ENCODE measurements at places on chromosomes 12 and 14. TPM values are rescaled to one million over a fixed set of nuclear protein-coding genes. Genes with fewer than 3 reads are reported as not detected.

The FZD10 gene
- 0.09 TPM for total RNA-seq

DNA sequence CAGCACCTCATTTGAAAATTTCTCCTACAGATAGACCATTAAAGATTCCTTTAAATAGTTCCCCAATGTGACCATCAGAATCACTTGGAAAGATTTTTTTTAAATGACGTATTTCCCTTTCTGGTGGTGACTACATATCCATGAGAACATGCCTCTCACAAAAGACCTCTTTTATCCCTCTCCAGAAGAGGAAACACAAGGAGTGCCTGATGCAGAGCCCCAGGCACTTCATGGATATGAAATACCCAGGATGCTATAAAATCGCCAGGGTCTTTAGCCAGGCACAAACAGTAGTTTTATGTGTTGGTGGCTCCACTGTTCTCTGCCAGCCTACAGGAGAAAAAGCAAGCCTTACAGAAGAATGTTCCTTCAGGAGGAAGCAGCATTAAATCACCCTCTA lies 97.1 kb downstream of the ETNK1 start:
- DNase-seq, result no peak

The CLEC1B gene
- not detected for total RNA-seq

DNA sequence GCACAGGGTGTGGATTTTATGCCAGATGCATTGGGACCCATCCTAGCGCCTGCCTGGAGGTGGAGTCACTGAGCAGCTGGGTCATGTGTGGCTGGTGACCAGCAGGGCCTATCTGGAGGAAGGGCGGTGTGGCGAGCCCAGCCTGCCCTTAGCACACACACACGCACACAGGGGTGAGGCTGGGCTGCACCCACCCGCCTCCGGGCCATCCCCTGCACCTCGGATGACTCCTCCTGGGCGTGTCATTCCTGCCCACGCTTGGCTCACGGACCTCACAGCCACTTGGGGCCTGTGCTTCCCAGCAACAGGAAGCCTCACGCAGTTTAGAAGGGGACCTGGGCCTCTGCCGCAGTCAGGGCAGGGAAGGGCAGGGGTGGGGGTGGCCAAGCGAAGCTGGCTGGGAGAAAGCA lies 36.2 kb upstream of the FZD10 start:
- peak; percentile 53 for DNase-seq

DNA sequence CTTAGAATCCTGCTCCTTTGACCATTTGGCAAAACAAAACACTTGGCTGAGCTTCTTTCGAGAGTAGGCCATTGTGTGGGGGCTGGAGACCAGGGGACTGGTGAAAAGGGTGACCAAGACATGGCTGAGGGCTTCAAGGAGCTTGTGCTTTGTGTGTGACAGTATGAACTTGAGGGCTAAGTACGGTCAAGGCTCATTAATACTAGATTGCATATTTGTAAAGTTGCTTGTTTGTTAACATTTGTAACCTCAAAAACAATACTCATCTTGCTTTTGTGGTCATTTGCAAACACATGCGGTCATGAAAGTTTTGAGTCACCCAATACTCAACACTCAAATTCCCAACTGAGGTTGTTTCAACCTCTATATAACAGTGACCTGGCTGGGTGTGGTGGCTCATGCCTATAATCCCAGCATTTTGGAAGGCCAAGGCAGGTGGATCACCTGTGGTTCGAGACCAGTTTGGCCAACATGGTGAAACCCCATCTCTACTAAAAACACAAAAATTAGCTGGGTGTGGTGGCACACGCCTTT lies 42.5 kb downstream of the ZFYVE26 start:
- no peak for DNase-seq

DNA sequence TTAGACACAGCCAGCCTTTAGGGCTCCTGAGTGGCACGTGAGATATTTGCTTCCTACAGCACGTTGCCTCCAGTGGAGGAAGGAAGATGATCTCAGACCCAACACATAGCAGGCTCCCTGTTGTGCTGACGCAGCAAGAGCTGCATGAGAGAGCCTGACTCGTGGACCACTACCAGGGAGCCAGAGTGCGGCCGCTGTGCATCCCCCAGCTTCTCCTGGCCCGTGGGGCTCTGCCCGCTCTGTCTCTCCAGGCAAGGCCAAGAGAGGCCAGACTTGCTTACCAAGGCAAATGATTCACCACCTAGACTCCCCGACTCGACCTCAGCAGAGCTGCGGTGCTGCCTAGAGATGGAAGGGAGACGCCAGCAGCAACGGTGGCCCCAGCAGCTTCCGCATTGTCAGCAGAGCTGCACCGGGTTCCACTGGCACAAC lies 37.5 kb downstream of the MAP3K9 start:
- DNase-seq, result no peak

The EGLN3 gene
- 208 TPM for total RNA-seq

GRCh38 chr12:106234449-106234848 lies 13.4 kb downstream of the CKAP4 start:
- DNase-seq, result no peak

GRCh38 chr14:50697659-50698290 lies 29.7 kb upstream of the SAV1 start:
- no peak for DNase-seq

DNA sequence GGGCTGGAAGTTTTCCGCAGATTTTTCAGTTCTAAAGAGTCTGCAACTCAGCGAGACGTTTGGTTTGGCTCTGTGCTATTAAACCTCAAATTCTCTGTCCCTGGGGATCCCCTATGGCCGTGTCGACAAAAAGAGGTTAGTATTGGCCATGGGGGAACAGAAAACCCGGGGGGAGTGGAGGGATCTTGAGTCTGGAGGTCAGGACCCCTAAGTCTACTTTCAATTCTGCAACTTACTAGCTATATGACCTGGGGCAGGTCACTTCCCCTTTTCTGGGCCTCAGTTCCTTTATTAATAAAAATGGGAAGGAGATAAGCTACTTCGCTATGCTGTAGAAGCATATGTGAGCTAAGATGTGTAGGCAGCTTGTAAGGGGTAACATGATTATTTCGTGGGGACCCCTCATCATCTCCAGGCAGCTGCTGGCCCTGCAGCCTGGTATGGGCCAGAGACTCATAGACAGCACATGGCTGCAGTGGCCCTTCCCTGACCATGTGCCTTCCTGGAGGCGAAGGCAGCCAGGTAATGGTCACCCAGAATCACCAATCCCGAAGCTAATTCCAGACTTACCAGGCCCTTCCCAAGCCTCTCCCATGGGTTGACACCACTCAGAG lies 8.6 kb downstream of the ASB2 start:
- no peak for DNase-seq

DNA sequence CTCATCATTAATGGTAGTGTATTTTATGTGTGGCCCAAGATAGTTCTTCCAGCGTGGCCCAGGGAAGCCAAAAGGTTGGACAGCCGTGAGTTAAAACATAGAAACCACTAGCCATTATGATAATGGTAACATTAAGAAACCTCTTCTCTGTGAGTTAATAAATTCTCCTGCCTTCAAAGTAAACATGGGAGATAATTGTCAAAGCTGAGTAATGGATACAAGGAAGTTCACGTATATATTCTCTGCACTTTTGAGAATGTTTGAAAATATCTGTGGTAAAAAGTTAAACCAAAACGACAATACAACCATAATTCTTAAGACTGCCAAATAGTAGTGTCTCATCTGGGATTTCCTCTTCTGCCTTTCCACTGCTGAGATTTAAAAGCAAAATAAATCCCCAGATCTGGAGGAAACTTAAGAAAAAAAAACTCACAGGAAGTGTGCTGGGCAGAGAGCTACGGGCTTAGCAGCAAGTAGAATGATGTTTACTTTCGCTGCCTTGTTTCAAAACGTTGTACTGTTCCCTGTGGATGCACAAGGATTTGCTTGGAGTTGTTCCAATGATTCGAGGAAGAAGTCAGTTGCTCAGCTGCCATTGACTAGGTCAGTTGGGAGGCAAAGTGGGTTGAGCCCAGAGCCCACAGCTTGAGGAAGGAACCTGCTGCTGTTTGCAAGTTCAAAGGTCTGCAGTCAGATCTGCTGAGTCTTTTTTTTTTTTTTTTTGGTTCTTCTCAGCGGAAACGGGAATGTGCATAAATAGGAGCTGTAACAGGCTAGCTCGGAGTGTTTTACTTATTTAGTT lies 1.7 kb downstream of the TPCN1 start:
- peak; percentile 72 for DNase-seq

- DNase-seq, result no peak
These were observed 242.5 kb downstream of the ADGRD1 start for GRCh38 chr12:131196220-131196619.

DNA sequence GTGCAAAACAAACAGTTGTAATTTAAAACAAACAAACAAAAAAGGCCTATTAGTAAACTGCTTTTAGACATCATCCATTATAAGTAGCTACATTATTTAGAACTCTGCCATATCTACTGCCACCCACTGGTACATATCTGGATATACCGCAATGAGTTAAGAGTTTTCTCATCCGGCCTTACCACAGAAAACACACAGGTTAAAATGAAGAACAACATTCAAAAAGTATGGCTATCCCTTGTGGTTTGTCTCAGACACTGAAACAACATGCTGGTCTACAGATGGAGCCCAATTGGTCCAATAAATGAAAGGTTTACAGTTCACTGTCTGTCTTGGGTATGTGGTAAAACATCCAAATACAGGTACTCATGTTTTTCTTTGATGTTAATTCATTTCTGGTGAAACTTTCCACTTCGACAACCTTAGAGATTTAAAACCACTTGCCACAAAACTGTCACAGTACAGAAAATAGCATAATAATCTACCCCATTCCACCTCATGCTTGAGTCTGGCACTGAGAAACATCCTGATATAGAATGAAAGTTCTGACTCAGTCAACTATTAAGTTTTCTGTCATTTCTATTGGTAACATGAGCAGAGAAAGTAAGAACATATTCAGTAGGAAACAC lies 354.3 kb downstream of the CEP128 start:
- DNase-seq, result no peak

DNA sequence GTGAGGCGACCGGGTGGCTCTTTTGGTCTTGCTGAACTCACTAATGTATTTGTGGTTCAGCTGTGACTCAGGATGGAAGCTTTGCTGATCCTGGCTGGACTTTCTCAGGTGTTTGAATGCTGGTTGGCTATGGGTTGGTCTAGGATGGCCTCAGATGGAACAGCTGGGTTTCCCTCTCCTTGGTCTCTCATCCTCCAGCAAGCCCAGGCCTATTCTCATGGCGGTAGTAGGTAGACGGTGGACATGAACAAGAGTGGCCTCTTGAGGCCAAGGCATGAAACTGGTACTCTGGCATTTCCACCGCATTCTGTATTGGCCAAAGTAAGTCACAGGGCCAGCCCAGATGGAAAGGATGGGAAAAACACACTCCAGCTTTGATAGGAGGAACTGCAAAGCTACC lies 11.8 kb upstream of the POLR3B start:
- DNase-seq, result peak; percentile 26

The PPP2R5C gene
- total RNA-seq, result 134 TPM

- no peak for DNase-seq
These were observed 670.6 kb downstream of the SLC16A7 start for GRCh38 chr12:60266381-60266852.

The SAMD15 gene
- total RNA-seq, result 0.35 TPM

DNA sequence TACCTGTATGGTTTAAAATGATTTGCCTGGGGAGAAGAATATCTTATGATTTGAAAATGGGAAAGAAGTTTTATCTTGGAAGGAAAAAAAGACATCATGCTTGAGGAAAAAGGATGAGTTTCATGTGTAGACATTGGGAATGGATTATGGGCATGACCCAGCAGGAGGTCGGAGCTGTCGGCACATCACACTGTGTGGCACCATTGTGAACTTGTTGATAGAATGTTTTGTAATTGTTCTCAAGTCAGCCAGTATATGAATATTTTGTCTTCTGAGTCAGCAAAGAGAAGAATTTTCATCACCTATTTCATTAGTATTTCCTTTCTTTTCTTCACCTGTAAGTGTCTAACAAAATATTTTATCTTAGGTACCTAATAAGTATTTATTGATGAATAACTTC lies 60.0 kb upstream of the HMGA2 start:
- no peak for DNase-seq

DNA sequence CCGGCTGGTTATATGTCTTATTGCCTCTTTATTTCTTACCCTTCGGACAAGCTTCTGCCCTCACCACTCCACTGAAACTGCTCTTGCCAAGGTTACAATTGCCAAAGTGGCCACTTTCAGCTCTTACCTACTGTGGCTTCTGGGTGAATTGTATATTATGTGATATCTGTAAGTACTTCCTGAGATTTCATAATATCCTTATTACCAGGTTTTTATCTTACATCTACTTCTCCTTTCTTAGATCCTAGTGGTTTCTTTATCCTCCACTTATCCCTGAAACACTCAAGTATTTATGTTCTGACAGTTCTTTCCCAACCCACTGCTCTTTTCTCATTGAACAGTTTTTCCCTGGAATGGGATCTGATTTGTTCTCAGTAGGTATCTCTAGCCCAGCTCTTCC lies 10.5 kb downstream of the CELA1 start:
- no peak for DNase-seq

The POTEM gene
- total RNA-seq, result not detected
